ENCODE measurements at places on chromosomes 16 and 17.
A peak's percentile ranks its signal among the peaks of the same experiment; 100 is the strongest.

DNA sequence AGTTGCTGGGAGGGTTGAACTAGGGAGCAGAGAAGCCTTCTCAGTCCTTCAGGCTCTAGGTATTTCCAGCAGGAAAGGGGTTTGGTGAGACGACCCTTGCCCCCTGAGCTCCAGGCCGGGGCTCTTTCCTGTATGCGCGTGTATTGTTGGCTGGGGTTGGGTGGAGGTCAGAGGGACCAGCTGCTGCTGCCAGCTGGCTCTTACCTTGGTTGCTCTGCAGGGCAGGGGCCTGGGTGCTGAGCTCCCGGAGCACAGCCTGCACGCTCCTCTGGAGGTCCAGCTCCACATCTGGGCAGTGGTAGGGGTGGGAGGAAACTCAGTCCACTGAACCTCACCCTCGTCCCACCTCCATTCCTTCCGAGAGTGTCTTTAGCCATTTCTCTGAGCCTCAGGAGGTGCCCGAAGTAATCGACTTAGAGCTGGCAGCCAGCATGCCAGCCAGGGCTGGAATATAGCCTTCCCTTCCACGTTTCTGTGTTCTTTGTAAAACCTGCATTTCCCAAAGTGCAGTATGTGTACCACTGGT lies 28.0 kb downstream of the PIK3R6 start:
- no peak for DNase-seq

GRCh38 chr17:2796164-2797125 lies at the start of gene RAP1GAP2:
TSS of gene RAP1GAP2 (plus strand) at chr17:2796438. CDS start at chr17:2796528, 90 bp downstream.
- no peak for DNase-seq

DNA sequence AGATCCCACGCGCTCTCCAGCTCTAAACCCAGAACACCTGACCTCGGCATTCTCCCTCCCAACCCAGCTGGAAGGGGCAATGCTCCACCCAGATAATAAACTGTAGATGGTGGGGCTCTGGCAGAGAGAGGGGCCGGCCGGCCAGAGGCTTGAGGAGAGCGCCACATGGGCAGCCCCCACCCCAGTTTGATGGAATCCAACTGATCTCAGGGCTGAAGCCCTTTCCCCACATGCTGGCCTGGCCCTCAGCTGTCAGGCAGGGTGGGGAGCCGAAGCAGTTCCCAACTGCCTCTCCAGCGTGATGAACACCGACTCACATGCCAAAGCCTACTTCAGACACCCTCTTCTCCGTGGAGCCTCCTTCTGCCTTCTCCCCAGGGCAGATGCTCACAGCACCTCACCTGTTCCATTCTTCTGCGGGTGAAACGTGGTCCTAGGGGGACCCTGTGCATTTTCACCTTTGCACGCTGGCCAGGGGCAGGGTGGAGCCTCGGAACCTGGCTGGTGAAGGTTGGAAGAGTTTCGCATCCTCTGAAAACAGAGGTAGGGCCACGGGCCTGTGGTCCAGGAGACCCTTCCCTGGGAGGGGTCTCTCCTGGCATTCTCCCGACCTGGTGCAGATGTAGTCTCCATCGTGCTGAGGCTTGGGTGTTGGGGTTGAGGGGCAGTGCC lies 65.7 kb upstream of the ZNF469 start:
- no peak for DNase-seq

DNA sequence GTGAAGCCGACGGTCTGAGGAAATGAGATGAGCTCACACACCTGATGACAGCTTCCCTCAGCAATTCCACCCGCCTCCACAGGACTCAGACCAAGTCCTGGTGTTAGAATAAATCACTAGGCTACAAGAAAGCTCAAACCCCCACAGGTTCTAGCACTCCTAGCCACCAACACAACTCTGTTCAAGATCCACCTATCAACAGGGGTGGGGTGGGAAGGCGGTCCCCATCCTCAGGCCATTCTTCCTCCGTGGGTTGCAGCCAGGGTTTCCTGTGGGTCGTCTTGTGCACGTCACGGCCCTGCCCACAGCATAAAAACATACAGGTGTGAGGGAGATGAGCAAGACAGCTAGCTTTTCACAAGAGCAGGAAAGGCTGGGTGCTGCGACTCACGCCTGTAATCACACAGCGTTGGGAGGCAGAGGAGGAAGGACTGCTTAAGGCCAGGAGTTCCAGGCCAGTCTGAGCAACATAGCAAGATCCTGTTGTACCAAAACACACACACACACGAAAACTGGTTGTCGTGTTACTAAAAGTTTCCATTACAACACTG lies 81.1 kb downstream of the ANKRD11 start:
- DNase-seq = no peak

- no peak for DNase-seq
Measured at GRCh38 chr16:85935974-85936760, 37.2 kb downstream of the IRF8 start.

DNA sequence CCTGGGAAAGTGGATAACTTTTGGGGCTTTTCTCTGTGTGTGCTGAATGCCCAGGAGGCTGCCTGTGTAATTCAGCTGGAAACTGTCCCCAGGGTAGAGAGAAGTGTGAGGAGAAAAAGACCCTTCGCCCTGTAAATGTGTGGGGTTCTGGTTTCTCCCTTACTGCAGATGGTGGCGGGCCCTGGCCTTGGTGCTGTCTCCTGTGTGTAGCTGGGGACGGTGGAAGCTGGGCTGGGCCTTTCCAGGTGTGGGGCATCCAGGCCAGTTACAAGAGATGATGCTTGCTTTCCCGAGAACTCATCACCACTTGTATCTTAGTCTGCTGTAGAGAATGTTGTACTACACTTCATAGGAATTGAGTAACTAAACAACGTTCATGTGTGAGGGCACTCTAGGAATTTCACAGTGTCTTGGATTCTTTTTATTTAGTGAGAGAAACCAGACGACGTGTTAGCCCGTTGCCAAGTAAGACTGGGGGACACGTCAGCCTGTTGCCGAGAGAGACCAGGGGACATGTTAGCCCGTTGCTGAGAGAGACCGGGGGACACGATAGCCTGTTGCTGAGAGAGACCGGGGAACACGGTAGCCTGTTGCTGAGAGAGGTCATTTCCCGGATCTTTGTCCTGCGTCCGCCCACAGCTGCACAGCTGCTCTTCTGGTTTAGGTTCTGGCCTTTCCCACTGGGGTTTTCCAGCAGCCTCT lies 43.1 kb downstream of the TBCD start:
- peak; percentile 71 for DNase-seq

DNA sequence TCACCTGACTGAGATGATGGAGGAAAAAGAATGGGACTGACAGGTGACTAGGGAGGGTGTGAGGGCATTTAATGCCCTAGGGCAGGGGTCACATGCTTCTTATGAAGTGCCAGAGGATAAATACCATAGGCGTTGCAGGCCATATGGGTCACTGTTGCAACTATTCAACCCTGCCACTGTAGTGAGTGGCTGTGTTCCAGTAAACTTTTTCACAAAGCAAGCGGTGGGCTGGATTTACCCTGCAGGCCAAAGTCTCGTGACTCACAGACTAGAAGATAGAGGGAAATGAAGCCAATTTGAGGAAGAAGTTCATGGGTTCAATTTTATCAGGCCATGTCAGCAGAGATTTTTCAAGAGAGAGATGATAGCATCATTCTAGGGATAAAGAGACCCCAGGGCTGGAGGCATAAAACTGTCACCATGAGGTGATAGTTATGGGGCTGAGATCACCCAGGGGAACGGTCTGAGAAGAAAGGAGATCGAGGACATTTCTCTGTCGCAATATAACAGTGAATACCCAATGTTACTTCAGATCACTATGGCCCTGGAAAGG lies 8.6 kb downstream of the ARHGAP17 start:
- DNase-seq = no peak

DNA sequence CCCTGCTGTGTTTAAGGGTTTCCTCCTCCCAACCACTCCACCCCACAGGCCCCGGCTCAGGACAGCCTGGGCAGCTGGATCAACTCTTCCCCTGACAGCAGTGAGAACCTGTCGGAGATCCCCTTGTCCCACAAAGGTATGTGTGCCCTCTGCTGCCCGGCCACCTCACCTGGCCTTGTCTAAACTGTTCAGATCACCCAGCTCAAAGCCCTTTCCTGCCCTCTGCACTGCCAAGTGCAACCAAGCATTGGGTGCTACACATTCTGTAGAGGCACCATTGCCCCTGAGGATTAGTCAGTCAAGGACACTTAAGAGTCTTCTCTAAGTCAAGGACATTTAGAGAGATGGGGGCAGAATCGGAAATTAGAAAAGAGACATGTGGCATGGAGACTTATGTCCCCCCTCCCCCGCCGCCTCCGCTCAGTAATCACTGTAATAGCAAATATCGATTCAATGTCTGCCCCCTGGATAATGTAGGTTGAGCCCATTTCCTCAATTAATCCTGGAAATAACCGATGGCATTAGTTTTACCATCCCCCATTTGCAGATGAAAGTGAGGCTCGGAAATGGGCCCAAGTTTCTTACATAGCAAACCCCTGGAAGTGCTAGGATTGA lies 8.1 kb downstream of the BTBD17 start:
- no peak for DNase-seq
